ENCODE measurements at places on chromosomes 3 and 15. TPM values are rescaled to one million over a fixed set of nuclear protein-coding genes. Genes with fewer than 3 reads are reported as not detected.

PXYLP1 gene
- 5.4 TPM for polyA plus RNA-seq

RASL12 gene
- polyA plus RNA-seq: 6.7 TPM

GOLGA8R gene
- 0.41 TPM for polyA plus RNA-seq

VPS13C gene
- polyA plus RNA-seq: 12.5 TPM

Measured in kidney (tissue), 22 donors.